ENCODE measurements at places on chromosomes 12 and 14. TPM values are rescaled to one million over a fixed set of nuclear protein-coding genes. Genes with fewer than 3 reads are reported as not detected.

DNA sequence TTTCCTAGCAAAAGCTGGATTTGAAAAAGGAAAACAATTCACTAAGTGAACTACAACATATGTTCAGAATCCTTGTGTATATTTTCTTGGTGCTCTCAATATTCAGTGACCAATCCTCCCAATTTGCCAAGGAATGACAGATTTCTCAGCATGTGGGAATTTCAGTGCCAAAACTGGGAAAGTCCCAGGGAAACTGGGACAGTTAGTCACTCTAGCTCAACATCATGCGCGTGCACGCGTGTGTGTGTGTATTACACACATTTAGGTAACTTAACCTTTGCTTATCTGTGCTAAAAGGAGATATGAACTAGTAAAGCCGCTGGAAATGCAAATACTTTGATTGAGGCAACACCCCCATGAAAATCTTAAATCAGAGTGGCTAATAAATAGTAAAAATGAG, 26.1 kb upstream of the SLC6A13 start:
- H3K36me3 ChIP-seq = peaks cover 18% of the 10 kb centered on the region
- no peak overlapping the region for H3K27ac ChIP-seq
- no peak overlapping the region for H3K4me3 ChIP-seq
- DNase-seq = no peak
- H3K4me1 ChIP-seq = no peaks in the 10 kb centered on the region

DNA sequence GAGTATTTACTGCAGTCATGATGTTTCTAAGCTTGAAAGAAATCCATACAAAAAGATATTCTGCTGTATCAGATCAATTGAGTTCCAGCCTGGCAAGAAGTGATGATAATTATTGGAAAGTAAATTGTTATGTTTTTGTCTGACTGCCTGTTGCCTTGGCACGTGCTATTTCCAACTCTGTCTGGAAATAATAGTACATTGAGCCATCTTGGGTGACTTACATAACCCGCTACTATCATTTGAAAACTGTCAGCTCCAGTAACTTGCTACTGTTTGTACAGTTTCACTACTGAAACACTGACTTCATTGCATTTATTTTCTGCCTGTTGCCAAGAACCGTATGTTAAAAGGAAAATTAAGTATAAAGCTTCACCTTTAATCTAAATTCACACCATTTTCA, 318.6 kb downstream of the ITPR2 start:
- H3K4me3 ChIP-seq = no peak overlapping the region
- no peak for DNase-seq
- H3K27me3 ChIP-seq = no peaks in the 10 kb centered on the region
- no peak overlapping the region for H3K27ac ChIP-seq
- H3K36me3 ChIP-seq = no peaks in the 10 kb centered on the region

CLEC14A gene
- total RNA-seq = 414 TPM

TMEM132C gene
- total RNA-seq = not detected

- H3K4me1 ChIP-seq = no peaks in the 10 kb centered on the region
- no peak overlapping the region for H3K27ac ChIP-seq
- DNase-seq = no peak
- H3K36me3 ChIP-seq = no peaks in the 10 kb centered on the region
- no peak overlapping the region for H3K4me3 ChIP-seq
Observed at GRCh38 chr12:21839776-21840175, 65.3 kb upstream of the KCNJ8 start.

DNA sequence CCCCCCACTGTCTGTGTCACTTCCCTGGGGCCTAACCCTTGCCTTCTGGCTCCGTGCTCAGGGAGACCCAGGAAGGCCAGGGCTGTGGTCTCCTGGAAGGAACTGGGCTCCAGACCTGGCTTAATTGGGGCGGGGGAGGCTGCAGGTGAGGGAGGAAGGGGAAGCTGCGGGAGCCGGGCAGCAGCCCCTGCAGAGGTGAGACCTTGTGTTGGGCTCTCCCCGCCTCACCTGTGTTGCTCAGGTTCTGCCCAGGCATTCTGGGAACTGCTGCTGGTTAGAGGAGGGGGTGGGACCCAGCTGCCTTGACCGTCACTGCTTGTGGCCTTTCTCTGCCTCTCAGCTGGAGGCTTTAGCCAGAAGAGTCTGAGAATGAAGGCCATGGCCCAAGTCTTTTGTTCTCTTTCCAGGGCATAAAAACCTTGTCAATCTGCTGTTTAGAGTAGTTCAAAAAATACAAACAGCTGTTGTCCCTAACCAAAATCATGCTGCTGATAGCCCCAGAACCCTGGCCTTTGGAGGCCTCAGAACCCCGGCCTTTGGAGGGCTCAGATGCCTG, 247.6 kb downstream of the CHST11 start:
- H3K4me3 ChIP-seq = no peak overlapping the region
- no peaks in the 10 kb centered on the region for H3K27me3 ChIP-seq
- no peaks in the 10 kb centered on the region for H3K4me1 ChIP-seq
- H3K27ac ChIP-seq = no peak overlapping the region

OASL gene
- total RNA-seq = not detected

CARMIL3 gene
- not detected for total RNA-seq
